ENCODE measurements at places on chromosomes 5 and 9.
A peak's percentile ranks its signal among the peaks of the same experiment; 100 is the strongest.

DNA sequence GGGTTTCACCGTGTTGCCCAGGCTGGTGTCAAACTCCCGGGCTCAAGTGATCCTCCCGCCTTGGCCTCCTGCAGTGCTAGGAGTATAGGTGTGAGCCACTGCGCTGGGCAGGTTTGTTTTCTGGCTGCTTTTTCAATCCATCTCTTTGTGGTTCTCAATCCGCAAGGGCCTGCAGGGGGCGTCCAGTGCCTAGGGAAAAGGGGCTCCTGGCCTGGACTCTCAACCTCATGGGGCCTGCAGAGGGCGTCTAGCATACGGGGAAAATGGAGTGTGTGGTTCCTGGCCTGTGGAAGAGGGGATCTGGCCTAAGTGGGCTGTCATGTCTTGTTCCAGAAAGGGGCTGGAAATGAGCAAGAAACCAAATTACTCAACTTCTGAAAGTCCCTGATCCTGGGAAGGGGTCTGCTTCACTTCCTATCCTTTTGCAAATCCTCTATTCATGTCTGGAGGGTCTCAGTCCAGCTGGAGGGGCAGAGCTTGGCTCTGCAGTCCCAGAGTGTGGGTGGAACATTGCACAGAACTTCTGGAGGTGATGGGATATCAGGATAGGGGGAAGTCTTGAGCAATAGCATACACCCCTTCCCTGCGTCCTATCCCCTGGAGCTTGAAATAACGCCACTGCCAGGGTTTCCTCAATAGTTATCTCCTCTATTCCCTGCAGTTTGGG, 12.7 kb upstream of the CCL27 start:
- DNase-seq: no peak

GRCh38 chr5:35220967-35221366, 9.3 kb downstream of the PRLR start:
- DNase-seq: no peak

GRCh38 chr5:168165221-168165914, 126.1 kb upstream of the WWC1 start:
- DNase-seq: no peak

GRCh38 chr5:137234973-137235943, 263.9 kb downstream of the SPOCK1 start:
- no peak for DNase-seq

- no peak for DNase-seq
Measured at GRCh38 chr5:78544561-78545201, 103.9 kb downstream of the LHFPL2 start.

- DNase-seq: no peak
Measured at GRCh38 chr9:119003882-119004617, 365.2 kb downstream of the BRINP1 start.

GRCh38 chr9:131856105-131856504, 116.2 kb upstream of the RAPGEF1 start:
- DNase-seq: no peak

DNA sequence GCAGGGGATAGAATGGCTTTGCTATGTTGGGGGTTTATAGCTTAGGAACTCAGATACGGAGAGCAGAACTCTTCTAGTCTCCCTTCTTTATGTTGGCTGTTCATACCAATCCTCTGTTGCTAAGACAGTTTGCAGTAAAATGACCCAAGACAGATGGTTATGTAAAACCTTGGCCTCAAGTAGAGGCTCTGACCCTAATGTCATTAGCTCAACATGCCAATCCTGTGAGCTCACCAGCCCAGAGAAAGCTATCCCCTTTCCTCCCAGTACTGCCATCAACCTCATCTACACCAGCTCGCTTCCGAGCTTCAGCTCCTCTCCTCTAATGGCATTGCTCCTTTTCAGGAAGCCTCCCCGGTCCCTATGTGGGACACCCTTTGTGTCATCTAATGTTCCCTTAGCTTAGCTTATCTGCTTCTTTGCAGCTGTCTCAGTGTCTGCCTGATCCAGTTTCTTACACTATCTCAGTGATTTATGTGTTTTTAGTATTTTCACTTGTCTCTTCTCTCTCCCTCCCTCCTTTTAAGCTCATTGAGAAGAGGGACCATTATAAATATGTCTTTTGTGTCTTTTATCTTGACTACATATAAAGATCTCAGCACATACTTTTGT, 281.3 kb upstream of the CLINT1 start:
- no peak for DNase-seq

DNA sequence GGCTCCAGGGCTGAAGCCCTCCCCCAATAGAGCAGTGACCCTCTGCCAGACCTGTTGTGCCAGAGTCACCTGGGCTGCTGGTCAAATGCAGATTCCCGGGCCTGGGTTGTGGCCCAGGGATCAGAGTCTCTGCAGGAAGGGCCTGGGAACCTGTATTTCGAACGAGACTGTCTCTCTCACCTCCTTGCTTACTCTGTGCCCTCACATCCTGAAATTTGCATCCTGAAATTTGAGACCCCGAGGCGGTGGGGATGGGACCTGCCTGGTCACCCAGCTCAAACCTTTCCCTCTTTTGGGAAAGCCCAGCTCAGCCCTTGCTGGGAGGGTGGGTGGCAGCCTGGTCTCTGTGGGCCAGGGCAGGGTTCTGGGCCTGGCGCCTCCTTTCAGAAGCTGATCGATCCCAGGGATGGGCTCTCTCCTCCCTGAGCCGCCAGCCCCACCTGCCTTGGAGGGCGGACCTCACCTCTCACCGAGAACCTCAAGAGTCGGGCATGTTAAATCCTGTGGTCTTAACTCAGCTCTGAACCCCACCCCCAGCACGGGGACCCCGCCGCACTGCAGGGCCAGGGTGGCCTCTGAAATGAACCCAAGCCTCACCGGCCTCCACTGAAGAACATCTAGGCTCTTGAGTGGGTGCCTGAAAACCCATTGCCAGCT, 44.0 kb upstream of the IER5L start:
- DNase-seq: no peak

- no peak for DNase-seq
Measured at GRCh38 chr9:68500457-68501381, 40.0 kb downstream of the TMEM252 start.

DNA sequence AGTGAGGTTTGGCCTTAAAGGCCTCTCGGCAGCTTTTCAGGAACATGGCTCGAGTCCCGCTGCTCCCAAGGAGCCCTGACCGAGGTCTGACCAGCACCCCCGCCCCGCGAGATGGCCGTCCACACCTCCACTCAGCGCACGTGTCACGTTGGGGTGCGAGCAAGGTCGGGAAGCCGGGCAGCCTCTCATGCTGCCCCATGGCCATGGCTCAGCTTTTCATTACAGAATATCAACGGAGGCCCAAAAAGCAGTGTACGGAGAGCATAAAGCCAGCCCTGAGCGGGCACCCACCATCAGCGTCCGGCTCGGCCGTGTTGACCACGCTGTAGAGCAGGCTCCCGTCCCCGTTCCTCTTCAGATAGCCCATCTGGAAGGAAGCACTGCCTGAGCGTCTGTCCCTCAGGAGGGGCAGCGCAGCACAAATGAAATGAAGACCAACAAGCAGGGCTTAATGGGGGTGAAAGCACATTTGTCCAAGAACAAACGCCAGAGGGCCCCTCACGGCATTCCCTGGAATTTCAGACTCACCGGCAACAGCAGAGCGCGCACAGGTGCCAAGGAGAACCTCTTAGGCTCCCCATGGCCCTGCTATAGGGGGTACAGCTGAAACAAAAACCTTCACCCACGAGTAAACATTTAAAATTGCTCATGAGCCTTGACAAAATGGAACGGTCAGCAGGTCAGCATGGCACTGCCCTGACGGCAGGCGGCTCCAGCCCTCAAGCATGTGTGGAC, 11.6 kb downstream of the BRD9 start:
- no peak for DNase-seq

- no peak for DNase-seq
Measured at GRCh38 chr9:80158554-80159170, 586.9 kb downstream of the TLE4 start.

DNA sequence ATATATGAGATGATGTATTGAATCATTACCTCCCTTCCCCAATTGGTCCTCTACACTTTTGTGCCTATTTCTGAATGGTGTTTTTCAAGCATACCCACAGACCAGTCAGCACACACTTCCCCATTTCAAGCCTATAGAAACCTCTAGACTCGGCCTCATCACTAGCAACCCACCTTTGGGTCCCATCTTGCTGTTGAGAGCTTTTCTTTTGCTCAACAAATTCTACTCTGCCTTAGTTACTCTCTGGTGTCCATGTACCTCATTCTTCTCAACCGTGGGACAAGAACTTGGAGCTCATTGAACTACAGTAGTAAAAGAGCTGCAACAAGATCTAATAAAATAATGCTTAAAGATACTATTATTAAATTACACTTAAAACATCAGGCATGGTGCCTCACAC, 49.0 kb upstream of the KDM4C start:
- DNase-seq: no peak

- no peak for DNase-seq
Measured at GRCh38 chr9:107173422-107174180, 109.5 kb upstream of the RAD23B start.

DNA sequence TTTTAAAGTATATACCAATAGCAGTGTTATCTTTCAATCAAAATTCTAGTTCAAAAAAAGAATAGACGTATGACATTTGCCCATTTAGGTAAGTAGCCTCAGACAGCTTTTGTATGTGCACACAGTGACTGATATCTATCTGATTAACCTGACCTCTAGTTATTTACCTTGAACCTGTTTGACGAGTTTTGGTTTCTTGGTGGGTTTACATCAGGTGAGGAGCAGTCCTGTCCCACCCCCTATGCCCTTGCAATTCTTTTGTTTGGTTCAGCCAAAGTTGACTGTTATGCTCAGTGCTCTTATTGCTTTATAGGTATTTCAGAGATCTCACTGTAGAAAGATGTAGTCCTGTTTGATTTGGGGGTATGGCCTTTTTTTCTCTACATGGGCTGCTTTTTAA, 147.2 kb downstream of the ISOC1 start:
- DNase-seq: no peak

GRCh38 chr9:101485924-101486692, 47.5 kb upstream of the RNF20 start:
- DNase-seq: no peak

- DNase-seq: no peak
Measured at GRCh38 chr5:144088206-144089064, 82.0 kb downstream of the YIPF5 start.

DNA sequence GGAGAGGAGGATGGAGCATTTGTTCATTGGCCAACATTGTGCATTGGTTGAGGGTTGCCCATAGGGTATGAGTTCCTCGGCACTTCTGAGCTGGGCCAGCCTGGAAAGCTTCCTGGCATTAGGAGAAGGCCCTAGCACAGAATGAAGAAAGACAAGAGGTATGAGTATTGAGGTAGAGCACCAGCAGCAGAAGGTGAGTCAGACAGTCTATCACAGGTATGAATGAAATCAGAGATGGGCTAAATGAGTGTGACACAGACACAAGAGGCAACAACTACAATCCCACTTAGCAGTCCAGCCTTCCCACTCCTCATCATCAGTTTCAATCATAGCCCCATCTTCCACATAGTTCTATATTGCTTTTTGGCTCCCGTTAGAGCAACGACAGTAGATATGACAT, 25.4 kb upstream of the TGFBR1 start:
- no peak for DNase-seq

GRCh38 chr5:148864113-148864841, 37.9 kb downstream of the ADRB2 start:
- DNase-seq: no peak

DNA sequence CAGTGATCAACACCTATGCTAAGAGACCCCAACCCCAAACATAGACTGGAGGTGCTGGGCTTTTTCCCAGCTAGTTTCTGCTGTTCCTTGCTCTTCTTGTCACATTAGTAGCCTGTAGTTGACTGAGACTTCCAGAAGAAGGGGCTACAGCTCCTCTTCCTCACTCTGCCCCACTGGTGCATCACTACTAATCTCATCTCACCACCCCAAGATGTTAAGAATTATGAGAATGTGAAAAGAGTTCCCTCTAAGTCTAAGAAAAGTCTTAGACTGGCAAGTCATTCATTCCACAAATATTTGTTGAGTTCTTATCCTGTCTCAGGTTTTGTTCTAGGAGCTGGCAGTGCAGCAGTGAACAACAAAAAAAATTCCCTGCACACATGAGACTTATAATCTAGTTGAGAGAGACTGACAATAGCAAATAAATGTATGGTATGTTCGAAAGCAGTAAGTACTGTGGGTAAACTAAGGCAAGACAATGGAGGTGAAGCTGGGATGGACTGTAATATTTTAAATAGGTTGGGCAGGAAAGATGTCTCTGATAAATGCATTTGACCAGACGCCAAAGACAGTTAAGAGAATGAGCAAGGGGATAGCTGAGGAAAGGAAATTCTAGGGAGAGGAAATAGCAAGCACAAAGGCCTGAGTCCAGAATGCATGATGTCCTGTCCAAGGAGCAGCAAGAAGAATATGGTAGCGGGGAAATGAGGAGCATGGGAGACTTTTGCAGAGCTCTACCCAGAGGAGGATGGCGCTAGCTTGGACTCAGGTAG, 92.3 kb downstream of the PTCD2 start:
- no peak for DNase-seq

- no peak for DNase-seq
Measured at GRCh38 chr5:139593716-139594319, 32.7 kb downstream of the UBE2D2 start.

- DNase-seq: no peak
Measured at GRCh38 chr9:114433720-114434255, 46.0 kb upstream of the AKNA start.

DNA sequence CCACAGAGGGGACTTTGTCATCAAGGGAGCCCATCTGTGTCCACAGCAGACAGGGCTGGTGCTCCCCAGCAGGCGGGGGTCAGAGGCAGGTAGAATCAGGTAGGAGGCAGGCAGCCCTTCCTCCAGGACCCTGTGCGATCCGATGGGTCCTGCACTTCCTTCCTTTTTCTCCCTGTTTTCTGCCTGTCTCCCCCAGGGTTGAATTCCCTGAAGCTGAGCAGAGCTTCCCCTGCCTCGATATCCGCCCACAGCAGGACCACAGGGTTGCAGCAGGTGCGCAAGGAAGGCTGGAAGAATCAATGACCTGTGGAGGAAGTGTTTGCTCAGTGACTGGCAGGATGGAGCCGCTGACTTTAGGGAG, 69.2 kb downstream of the MRPL36 start:
- peak; percentile 5 for DNase-seq

DNA sequence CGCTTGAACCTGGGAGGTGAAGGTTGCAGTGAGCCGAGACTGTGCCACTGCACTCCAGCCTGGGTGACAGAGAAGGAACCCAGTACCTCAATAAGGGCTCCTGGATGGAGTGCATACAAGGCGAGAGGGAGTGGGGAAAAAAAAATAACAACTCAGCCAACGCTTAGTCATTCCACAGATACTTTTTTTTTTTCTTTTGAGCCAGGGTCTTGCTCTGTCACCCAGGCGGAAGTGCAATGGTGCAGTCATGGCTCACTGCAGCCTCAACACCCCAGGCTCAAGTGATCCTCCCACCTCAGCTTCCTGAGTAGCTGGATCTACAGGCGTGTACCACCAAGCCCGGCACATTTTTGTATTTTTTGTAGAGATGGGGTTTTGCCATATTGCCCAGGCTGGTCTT, 59.5 kb upstream of the GGTA1 start:
- no peak for DNase-seq

All from upper lobe of left lung (tissue), 6 donors.